ENCODE measurements at places on chromosomes 4 and X. TPM values are rescaled to one million over a fixed set of nuclear protein-coding genes. Genes with fewer than 3 reads are reported as not detected.

DNA sequence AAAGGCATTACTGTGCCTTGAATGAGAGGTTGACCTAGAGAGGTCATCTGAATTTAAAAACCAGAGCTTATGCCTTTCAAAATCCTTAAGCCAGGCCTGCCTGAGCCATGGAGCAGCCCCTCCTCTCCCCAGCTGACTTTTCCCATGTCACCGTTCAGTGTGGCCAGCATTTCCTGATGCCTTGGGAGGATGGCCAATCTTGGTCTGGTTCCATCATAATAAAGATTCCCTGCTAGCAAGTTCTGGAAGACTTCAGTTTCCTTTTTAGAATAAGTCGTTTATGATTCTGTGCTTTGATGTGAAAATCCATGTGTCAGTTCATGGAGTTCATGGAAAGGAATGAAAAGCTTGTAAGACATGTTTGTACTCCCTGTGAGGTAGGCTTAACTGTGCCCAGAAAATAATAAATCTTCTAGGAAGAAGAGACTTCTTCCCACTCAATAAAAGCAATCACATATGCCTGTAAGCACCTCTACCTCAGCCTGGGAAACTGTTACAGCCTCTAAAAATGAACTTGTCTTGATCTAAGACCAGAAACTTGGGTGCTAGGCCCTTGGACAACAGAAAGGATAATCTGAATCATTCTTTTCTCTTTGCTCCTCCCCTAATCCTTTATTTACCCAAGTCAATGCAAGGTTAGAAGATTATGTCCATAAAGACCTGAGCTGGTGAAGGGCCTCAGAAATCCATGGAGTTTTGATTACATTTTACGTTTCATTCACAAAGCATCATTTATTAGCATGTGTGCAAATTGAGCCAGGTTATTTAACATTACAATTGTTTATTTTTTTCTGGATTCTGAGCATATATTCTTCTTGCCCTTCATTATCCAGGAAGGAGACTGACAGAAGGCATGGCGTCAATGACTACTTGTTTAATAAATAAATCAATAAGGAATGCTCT lies 84.0 kb upstream of the TBC1D9 start:
- DNase-seq: no peak

GRCh38 chrX:40727093-40727492 lies 8.2 kb downstream of the MED14 start:
- DNase-seq: no peak

- no peak for DNase-seq
These were observed 836.0 kb downstream of the PDHA2 start for GRCh38 chr4:96675896-96676295.

GRCh38 chr4:122633211-122633610 lies 12.3 kb upstream of the IL21 start:
- DNase-seq: no peak

GRCh38 chr4:115657991-115658650 lies 544.7 kb upstream of the NDST4 start:
- no peak for DNase-seq

GRCh38 chrX:287670-288069 lies 6.5 kb downstream of the PLCXD1 start:
- DNase-seq: no peak

- DNase-seq: no peak
These were observed 10.9 kb downstream of the DRD5 start for GRCh38 chr4:9792381-9792780.

GRCh38 chr4:187814737-187815465 lies 180.7 kb upstream of the ZFP42 start:
- no peak for DNase-seq

- no peak for DNase-seq
These were observed 20.3 kb downstream of the UBA6 start for GRCh38 chr4:67680581-67681222.

GRCh38 chrX:63961964-63962363 lies 176.9 kb upstream of the ARHGEF9 start:
- DNase-seq: no peak

DNA sequence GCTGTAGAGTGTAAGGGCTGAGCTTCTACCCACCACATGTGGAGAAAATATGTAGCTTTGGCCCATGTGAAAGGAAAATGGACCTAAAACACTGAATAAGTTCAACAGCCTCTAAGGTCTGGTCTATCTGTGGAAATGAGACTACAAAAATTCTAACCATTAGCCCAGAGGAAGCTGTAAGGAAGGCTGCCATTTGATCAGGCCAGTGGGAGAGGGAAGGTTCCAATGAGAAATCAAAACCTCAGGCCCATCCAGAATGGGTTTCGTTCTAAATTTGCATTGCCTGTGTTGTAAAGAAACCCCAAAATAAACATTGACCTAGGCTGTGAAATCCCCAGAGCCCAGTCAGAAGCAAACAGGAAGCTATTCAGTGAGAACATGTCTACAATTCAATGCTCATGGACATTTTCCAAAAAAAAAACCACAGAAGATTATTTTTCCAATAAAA lies 320.4 kb upstream of the SLC7A11 start:
- no peak for DNase-seq

DNA sequence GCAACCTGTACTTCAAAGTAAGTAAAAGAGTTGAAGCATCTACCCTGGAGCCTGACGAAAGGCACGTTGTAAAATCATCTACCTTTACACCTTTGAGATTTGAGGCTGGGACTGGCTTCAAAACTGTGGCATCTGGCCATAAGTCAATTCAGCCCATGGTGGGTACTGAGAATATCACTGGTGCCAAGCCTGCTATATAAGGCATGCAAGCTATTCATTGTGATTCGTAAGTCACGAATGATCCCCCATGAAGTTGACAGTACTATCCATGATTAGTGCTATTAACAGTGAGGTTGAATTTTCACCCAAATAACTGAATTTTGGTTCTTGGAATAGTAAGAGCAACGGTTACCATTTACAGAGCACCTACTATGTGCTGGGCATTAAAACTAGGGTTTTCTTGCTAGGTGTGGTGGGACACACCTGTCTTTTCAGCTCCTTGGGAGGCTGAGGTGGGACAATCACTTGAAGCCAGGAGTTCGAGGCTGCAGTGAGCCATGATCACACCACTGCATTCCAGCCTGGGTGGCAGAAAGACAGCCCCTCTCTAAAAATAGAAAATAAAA lies 39.8 kb downstream of the IRF2 start:
- no peak for DNase-seq

DNA sequence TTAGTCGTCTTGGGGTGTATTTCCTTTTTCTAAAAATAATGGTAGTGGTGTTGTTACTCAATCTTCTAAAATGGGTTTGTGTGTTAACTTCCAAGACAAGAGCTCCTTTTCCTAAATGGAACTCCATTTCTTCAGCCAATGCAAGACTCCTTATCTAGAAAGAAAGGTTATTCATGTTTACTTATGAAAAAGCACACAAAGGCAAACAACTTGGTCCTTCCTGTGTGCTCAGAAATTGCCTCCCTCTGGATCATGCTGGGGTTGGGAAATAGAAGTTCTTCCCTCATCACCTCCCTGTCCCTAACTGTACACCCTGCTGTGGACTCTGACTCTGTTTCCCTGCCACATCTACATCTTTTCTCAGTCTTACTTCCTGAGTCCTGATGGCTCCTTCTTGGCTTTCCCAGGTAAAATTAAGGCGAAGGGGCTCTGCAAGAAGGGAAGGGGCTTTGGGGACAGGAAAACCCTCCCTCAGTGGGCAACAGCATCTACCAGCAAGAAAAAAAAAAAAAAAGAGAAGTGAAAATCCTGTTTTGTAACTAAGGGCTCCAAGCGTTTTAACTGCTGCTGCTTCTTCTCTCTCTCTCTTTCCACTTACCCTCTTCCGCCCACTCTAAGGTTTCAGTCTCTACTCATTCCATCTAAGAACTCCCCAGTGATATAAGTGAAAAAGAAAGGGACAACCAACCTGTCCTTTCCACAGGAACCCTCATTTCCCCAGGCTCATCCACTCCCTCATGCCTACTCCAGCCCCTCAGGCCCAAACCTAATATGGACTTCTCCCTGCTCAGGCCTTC lies 19.8 kb upstream of the TASL start:
- no peak for DNase-seq

DNA sequence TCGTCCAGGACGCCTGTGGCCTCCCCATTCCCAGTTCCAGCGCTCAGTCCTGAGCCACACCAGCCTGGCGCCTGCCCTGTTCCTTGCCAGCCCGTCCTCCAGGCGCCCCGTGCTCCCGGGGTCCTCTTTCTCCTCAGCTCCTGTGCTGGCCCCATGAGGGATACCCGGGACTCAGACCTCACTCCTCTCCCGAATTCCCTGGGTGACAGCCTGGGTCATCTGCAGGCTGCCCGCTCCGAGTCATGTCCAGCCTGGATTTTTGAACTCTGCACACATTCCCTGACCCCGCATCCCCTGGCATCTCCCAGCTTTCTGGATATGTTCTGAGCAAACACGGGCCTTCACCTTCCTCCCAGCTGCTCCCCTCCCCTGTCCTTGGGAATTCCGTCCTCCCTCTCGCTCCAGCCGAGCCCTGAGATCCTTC lies 14.9 kb upstream of the ADD1 start:
- no peak for DNase-seq

- no peak for DNase-seq
These were observed 59.2 kb downstream of the CPLX1 start for GRCh38 chr4:766559-767283.

DNA sequence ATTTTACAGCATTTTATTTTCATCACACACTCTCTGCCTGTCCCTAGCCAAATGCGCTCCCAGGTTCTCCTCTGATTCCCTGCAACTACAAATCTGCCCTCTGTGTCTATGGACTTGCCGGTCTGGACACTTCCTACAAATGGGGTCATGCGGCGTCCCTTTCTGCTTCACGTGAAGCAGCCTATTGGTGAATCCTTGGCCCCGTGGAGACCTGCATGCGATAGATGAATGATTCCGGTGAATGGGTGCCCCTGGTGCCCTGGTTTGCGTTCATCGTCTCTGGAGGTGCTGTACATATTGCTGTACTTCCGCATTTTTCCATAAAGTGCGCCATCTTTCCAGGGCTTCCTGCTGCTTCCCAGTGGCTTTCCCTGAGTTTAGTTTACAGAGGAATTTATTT lies 27.5 kb upstream of the CLCN4 start:
- DNase-seq: no peak

DNA sequence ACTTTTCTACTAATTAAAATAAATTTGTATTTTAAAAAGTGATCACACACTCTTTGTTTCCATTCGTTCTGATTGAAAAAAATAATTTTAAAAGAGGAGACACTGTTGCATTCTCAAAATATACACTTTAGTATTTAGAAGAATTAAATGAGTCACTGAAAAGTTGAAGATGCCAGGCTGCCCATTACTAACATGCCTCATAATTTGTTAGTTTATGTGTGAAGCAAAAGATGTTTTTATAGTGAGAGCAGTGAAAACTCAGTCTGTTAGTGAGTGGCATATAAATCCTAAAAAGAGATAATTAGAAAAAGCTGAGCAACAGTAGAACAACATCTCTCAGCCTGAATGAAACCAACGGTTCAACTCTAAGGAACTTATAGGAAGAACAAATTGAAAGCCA lies 143.4 kb downstream of the CDS1 start:
- no peak for DNase-seq

DNA sequence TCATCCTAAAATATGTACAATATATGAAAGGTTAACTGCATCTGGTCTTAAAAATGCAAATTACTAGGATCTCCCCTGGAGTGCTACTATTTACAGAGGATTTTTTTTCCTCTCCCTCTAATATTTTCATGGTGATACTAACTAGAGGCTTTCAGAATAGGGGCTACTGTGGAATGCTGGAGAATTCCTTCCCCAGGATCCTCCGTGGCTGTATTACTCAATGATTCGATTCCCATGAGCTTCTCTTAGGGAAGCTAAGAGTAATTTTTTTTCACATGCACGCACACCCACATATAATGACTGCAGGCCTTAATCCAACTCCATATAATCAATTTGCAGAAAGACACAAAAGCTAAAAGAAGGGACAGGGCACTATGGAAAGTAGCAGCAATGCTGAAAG lies 184.7 kb downstream of the ARHGAP6 start:
- no peak for DNase-seq

DNA sequence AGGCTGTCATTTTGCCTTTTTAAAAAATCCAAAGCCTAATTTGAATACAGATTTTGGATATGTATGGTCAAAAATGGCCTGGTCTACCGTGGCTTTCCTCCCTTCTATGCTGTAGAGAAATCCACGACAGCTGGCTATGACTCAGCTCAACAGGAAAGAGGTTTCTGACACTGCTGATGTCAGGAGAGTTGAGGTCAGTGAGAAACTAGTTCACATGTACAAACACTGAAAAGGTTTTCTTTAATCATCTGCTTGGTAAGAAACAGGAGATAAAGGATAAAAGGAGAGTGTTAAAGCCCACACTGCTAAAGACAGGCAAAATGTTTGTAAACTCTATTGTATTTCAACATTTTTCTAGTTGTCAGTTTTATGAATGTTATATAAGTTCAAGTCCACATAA lies 113.9 kb downstream of the NYX start:
- no peak for DNase-seq

DNA sequence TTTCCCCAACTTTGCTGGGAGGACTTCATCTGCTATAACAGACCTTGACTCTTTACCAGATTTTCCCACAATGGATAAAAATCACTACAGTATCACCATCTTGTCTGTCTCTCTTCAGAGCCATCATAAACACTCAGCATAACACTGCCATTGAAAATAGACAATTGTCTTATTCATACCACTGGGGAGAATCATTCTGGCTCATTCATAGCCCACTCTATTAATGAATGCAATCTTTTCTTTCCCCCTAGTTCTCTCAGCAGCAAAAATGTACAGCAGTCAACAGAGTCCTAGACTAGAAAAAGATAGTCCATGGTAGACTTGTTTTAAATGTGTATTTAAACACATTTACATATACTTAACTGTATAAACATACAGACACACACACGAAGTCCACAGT lies 19.2 kb downstream of the SLC9A7 start:
- DNase-seq: no peak

PCYT1B gene
- 11.7 TPM for total RNA-seq

MAGIX gene
- 4.1 TPM for total RNA-seq

NUP62CL gene
- total RNA-seq: not detected

ARHGEF9 gene
- total RNA-seq: 20.4 TPM

ADH6 gene
- not detected for total RNA-seq

PNCK gene
- total RNA-seq: 20.5 TPM

ITGB1BP2 gene
- 12.0 TPM for total RNA-seq

STS gene
- total RNA-seq: 6.2 TPM

PAGE5 gene
- total RNA-seq: not detected

RNF4 gene
- 43.4 TPM for total RNA-seq

L1CAM gene
- total RNA-seq: 22.4 TPM

MEPE gene
- not detected for total RNA-seq

RNF150 gene
- 53.3 TPM for total RNA-seq

KLHL8 gene
- total RNA-seq: 10.9 TPM

RBMX gene
- 152 TPM for total RNA-seq

CXorf65 gene
- total RNA-seq: not detected

All from esophagus muscularis mucosa (tissue), 4 donors.